ENCODE measurements at places on chromosomes 2 and 18.

GRCh38 chr2:231680992-231681852 is 27.1 kb upstream of the PTMA start:
- DNase-seq, result peak; percentile 97

DNA sequence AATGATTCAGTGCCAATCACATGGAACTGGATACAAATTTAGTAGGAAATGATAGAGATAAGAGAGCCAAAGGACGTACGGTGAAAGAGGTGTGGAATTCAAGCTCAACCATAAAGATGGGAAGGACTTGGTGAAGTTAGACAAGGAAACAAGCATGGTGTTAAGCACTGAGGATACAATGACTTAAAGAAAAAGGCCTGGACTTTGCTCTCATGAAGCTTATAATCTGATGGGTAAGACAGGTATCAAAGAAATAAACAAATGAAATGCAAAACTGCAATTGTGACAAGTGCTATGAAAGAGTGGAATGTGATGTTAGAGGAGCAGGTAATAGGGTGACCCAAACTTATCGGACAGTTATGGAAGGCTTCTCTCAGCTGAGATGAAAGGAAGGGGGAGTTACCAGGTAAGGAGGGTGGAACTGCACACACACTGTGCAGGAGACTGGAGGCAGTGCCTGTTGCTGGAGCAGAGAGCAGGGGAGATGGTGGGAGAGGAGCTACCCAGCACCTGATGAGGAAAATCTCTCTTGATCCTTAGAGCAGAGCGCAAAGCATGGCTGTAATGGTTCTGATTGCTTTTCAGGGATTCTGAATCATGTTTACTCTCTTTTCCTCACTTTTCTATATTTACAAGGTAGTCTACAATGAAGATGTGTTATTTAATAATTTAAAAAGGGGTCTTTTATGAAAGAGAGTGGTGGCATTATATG is 107.6 kb upstream of the BZW1 start:
- no peak for DNase-seq

DNA sequence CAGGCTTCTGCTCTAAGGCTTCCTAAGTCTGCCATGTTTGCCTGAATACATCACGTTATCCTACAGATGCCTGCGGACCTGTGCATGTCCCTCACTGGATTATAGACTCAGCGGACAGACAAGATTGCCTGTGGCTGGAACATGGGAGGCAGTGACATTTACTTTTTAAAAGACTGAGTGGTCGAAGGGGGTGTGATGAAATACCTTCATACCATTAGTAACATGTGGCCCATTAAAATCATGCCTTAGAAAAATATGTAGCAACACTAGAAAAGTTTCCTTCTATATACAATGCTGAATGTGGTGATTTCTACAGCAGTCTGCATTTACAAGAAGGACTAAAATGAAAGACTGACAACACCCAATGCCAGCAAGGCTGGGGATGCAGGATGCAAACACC is 154.4 kb downstream of the ASB1 start:
- DNase-seq, result no peak

DNA sequence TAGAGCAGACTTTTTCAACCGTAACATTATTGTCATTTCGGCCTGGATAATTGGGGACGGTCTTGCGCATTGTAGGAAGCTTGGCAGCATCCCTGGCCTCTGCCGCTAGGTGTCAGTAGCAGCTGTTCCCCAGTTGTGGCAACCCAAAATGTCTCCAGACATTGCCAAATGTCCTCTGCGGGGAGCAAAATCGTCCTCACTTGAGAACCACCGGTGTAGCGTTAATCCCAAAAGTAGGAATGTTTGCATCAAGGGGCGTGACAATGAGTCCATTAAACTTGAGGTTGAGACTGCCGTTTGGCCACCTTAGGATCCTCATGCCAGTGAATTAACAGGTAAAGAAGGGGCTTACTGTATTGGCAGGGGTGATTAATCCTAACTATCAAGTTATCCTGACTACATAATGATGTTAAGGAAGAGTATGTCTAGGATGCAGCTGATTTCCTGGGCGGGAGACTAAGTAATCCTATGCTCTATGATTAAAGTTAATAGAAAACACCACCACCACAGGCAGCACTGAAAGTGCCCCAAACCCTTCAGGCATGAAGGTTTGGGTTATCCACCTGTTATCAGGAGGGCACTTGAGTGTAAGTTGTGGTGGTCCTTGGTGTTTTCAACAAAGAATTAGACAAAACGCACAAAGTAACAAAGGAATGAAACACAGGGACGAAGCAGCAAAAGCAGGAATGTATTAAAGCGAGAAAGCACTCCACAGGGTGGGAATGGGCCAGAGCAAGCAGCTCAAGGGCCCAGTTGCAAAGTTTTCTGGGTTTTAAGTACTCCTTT is 4.9 kb upstream of the ZC3H8 start:
- peak; percentile 81 for DNase-seq

DNA sequence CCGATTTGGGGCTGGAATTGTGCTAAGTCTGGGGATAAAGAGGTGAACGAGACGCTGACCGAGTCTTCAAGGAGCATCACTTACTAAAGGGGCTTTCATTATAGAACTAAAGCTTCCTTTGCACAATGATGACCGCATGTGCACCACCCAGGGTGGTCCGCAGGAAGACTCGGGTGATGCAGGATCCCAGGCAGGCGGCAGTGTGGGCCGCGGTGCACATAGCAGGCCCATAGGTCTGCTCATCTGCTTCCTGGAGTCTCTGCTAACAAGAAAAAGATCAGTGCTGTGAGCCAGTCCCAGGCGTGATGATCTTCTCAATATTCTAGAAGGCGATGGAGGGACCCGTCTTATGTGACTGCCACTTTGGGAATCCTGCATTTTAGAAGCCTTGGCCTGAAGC is 122.8 kb downstream of the PXDN start:
- no peak for DNase-seq

DNA sequence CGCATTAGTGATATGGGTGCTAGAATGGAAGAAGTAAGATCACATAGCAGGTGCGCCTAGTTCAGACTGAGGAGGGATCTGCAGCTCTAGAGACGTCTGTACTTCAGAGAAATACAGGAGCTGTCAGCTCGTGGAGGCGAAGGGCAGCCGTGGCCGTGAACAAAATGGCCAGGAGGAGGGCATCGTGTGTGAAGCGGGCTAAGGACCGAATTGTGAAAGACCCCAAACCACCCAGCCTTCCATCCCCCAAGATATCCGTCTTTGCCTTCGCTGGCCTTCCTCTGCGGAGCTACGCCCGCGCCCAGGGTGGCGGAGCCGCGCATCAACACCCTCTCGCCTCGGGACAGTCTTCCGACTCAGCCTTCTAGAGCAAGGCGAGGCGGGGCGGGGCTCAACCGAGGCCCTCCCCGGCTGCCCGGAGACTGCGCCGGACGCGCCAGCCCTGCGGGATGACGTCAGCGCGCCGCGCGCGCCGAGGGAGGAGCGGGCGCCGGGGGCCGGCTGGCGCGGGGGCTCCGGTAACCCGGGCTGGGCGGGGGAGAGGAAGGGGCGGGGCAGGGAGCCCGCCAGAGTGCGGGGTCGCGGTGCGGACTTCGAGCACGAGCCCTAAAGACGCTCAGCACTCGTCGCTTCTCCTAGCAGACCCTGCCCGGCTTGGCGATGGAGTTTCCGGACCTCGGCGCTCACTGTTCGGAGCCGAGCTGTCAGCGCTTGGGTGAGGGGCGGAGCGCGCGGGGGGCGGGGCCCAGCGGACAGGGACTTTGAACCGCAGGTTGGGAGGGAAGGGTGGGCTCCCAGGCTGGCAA is at the start of gene ZFAND2B:
ZFAND2B (plus strand) TSS at position 455 of the 806 bp plus-strand sequence; CDS start at position 661, 206 bp downstream.
- DNase-seq, result peak; percentile 92

GRCh38 chr2:24734741-24735140 is 58.5 kb downstream of the PTRHD1 start:
- no peak for DNase-seq

Data from NCI-H510A treated with DMSO at 0.1 percent for 48 hours (cell line).